ENCODE measurements at places on chromosomes 11 and 22. TPM values are rescaled to one million over a fixed set of nuclear protein-coding genes. Genes with fewer than 3 reads are reported as not detected.

GRCh38 chr22:41485033-41485432 lies 16.1 kb downstream of the ACO2 start:
- DNase-seq, result no peak

DNA sequence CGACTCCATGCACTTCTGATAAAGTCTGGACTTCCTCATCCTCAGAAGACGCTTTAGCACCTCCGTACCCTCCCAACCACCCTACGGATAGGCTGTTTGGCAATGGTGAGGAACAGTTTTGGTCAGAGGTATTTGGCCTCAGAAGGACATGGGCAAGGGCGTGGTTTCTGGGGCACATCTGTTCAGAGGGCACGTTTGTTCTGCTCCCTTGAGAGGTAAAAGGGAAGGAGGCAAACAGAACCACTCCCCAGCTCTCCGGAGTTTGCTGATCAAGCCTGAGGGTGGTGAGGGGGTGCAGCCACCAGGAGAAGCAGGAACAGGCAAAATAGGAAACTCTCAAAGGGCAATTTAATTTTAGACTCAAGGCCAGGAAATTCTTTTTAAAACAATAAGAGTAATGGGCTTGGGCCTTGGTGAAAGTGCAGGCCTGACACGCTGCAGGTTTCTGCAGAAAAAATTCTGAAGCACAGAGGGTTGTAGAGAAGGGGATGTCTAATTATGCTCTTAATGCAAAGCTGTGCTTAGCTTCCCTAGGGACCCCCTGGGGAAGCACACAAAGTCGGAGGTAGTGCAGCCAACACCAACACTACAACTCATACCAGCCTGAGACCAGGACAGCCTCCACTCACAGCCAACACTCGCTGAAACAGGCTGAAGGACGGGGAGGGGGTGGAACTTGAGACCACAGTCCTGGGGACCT lies 23.3 kb downstream of the ETS1 start:
- DNase-seq, result peak; percentile 79

- no peak for DNase-seq
Observed at GRCh38 chr11:32333320-32333991, 101.9 kb downstream of the WT1 start.

- no peak for DNase-seq
Observed at GRCh38 chr22:32619614-32620426, 145.2 kb downstream of the FBXO7 start.

- DNase-seq, result no peak
Observed at GRCh38 chr11:31687256-31687655, 123.9 kb downstream of the PAX6 start.

DNA sequence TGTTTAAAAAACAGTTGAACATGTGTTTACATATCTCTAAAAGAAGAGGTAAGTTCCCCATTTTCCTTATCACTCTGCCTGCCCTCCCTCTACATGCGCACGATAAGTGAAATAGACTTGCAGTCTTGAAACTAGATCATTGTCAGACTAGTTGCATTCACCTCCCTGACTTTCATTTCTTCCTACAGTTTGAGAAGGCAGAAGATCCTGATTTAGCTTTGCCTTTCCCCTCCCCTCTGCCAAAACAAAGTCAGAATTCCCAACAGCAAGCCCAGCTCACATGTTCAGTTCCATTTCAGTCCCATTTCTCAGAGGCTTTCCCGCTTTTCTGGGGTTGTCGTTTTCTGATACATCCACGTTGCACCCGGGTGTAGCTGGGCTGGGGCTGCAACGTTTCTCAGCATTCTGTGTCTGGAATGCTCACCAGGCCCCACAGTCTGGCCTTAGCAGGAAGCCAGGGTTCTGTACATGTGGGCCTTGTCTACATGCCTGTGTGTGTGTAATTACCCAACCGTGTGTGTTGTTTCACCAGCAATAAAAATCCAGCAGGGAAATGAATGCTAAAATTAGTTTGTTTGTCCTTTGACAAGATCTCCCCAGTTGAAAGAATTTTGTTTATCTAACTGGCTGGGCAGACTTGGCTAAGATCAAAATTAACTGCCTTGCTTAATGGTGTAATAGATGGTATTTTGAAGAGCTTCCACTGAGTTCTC lies 179.2 kb downstream of the DBX1 start:
- no peak for DNase-seq

DNA sequence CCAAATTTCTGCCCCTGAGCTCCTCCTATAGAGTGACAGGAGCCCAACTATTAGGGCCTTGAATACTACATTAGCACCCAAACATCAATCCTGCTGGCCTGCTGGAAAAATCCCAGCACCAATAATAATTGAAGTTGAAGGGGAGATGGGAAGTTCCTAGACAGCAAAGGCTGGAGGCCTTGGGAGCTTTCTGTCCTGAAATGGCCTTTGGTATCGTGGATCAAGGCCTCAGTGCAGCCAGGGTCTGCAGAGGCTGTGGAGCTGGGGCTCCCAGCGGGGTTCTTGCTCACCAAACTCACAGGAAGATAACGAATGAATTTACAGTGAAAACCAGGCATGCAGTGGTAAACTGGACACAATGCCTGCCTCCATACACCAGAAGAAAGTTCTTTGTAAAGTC lies 9.2 kb upstream of the MICALL1 start:
- DNase-seq, result no peak

GRCh38 chr11:72209101-72209500 lies 7.5 kb upstream of the FOLR2 start:
- DNase-seq, result no peak

DNA sequence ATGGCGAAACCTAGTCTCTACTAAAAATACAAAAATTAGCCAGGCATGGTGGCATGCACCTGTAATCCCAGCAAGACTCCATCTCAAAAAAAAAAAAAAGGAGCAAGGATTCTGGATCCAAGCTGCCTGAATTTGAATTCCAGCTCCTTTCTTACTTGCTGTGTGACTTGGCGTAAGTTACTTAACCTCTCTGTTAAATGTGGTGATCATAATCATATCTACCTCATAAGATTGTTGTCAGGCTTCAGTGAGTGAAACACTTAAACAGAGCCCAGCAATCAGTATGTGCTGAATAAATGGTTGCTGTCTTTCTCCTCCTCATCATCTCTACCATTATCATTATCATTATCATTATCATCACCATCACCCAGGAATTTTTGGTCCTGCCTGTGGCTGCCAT lies 2.7 kb downstream of the MB start:
- no peak for DNase-seq

SCYL1 gene
- total RNA-seq, result 70.0 TPM

DNA sequence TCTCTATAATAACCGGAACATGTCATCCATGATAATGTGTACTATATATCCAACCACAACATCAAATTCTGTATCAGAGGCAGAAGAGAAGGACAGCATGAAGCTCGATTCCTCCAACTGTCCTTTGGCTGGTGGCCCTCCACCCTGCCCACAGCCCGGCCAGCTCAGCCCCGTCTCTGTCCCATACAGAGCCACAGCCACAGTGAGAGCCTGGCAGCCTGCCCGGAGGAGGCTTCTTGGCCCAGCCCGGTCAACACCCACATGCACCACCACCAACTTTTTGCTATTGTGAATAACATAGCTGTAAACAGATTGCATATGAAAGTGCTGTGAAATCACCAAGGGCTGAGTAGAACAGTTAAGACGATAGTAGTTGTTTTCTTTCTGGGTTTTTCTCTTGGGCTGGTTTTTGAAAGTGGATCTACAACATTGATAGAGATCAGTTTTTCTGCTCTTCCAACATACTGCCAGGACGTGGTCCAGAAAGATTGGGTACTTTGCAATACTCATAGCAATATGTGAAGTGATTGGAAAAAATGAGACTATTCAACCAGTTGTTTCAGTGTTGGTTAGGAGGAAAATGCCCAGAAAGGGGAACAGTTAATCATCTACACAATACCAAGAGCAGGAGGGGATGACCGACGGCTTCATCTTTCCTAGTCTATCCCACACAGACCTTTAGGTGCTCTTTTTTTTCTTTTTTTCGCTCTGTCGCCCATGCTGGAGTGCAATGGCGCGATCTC lies 6.9 kb upstream of the TUBA8 start:
- DNase-seq, result no peak

DNA sequence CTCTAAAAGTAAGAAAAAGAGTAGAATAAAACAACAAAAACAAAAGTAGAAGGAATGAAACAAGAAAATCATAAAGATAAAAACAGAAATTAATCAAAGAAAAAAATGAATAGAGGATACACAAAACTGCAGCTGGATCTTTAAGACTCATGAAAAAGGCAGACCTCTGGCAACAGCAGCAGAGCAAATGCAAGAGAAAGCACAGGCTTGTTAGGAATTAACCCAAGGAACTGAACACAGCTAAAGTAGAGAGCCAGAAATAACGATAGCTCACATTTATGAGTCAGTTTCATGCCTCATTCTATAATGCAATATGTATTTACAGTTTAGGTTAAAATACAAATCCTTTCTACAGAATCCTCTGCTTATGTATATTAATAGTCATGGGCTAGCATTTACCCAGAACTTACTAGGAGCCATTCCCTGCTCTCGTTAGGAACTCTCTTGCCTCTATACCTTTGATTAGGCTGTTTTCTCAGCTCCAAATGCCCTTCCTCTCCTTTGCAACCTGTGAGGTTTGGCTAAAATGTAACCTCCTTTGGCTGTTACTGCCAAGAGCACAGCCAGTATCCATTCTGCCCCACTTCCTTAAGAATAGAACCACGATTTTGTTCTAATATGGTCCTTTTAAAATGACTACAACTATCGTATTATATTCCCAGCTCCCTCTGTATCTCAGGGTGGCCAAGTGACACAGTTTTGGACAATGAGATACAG lies 38.3 kb upstream of the NFAM1 start:
- DNase-seq, result no peak

DNA sequence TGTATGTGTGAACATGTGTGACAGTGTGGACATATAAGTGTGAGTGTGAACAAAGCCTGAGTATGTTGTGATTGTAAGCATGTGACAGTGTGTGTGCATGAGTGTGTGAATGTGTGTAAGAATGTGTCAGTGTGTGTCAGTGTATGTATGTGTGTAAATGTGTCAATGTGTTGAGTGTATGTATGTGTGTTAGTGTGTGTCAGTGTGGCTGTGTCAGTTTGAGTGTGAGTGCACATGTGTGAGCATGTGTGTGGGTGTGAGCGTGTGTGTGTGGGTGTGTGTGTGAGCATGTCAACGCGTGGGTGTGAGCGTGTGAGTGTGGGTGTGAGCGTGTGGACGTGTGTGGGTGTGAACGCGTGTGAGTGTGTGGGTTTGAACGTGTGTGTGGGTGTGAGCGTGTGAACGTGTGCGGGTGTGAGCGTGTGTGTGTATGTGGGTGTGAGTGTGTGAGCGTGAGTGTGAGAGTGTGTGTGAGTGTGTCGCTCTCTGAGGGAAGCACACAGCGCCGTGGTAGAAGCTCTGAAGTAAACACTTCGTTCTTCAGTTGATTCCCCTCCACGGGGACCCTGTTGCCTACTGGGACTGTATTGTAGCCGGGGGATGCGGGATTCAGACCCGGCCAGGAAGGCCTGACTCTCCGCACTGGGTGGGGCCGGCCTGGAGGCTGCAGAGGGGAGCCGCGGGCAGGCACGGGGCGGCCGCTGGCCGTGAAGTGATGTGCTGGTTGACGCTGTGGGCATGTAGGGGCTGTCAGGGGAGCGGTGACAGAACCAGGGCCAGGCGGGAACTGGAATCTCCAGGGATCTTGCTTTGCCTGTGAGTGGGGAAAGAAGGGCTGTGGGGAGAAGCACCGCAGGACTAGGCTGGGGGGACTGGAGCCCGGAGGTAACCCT lies 21.1 kb downstream of the RPS6KA4 start:
- no peak for DNase-seq
